ENCODE measurements at places on chromosomes 2 and 18.

GRCh38 chr2:70923378-70924015, 12.2 kb upstream of the ATP6V1B1 start:
- no peaks in the 10 kb centered on the region for H3K36me3 ChIP-seq
- H3K4me1 ChIP-seq, result no peaks in the 10 kb centered on the region
- peak; percentile 77 for DNase-seq
- H3K27me3 ChIP-seq, result no peaks in the 10 kb centered on the region
- no peak overlapping the region for H3K27ac ChIP-seq

GRCh38 chr2:48927355-48927754, 171.8 kb upstream of the LHCGR start:
- no peaks in the 10 kb centered on the region for H3K27me3 ChIP-seq
- H3K4me1 ChIP-seq, result no peaks in the 10 kb centered on the region
- H3K36me3 ChIP-seq, result no peaks in the 10 kb centered on the region
- no peak for DNase-seq
- H3K4me3 ChIP-seq, result no peak overlapping the region

DNA sequence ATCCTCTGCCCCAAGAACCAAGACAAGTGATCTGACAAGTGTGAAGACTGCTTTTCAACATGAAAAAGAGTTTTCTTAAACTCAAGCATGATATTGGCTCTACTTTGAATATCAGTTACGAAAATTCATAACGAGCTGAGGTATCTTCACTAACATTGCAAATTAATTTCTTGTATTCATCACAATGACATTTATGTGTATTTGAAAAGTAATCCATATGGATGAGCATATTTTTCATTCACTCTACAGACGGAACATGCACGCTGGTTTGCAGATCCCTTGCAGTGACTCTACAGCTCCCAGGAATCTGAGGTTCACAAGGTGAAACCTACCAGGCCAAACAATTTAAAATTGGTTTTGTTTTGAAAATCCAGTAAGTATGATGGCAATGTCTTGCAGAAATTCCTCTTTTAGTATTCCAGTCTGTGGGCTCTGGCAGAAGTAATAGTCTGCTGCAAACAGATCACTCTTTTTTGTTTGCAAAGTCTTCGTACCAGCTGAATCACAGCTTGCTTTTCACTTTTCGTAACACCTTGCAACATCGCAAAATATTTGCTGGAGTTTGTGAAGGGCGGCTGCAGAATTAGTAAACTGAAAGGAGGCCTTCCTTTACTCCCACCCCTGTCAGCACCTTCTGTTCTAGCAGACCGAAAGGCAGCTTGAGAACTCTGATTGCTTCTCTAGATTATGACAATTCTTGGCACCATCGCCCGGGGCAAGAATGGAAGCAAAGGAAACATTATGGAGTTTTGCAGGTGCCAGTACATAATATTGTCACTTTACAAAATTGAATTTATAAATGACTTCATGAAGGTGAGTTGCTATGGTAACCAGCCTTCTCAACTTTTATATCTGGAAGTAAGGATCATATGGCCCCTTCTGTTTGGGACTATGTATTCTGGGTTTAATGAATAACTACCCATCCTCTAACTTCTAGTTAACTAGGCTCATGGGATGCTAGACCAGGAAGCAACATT, 168.7 kb downstream of the TMEM247 start:
- DNase-seq, result no peak
- H3K4me3 ChIP-seq, result no peak overlapping the region
- H3K27ac ChIP-seq, result no peak overlapping the region
- H3K4me1 ChIP-seq, result no peaks in the 10 kb centered on the region
- no peaks in the 10 kb centered on the region for H3K36me3 ChIP-seq

- H3K4me3 ChIP-seq, result no peak overlapping the region
- peak; percentile 68 for DNase-seq
- H3K27ac ChIP-seq, result no peak overlapping the region
- no peaks in the 10 kb centered on the region for H3K36me3 ChIP-seq
These were observed 195.4 kb downstream of the FAM210A start for GRCh38 chr18:13530879-13531387.

DNA sequence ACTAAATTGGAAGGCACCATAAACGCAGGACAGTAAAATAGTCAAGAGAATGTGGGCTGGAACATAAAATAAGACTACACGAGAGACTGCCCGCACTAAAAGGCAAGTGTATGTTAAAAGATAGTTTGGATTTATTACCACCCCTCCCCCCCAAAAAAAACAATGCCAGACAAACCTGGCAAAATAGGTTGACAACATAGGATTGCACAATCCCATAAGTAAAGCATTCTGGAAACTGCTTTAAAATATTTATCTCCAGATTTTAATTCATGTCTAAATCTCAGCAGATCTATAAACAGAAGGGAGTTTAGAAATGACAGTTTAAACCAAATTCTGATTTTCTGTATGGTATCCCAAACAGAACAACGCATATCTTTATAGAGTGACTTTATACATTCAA, 455.1 kb downstream of the ERBB4 start:
- no peaks in the 10 kb centered on the region for H3K4me1 ChIP-seq
- no peak overlapping the region for H3K27ac ChIP-seq
- H3K27me3 ChIP-seq, result no peaks in the 10 kb centered on the region

DNA sequence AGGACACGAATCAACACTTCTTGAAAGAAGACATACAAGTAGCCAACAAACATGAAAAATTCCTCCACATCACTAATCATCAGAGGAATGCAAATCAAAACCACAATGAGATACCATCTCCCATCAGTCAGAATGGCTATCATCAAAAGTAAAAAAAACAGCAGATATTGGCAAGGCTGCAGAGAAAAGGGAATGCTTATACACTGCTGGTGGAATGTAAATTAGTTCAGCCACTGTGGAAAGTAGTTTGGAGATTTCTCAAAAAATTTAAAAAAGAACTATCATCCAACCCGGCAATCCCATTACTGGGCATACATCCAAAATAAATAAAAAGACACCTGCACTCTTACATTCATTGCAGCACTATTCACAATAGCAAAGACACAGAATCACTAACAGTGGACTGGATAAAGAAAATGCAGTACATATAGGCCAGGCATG, 78.7 kb downstream of the GRB14 start:
- no peaks in the 10 kb centered on the region for H3K36me3 ChIP-seq
- no peak overlapping the region for H3K27ac ChIP-seq
- H3K4me3 ChIP-seq, result no peak overlapping the region
- H3K4me1 ChIP-seq, result no peaks in the 10 kb centered on the region

DNA sequence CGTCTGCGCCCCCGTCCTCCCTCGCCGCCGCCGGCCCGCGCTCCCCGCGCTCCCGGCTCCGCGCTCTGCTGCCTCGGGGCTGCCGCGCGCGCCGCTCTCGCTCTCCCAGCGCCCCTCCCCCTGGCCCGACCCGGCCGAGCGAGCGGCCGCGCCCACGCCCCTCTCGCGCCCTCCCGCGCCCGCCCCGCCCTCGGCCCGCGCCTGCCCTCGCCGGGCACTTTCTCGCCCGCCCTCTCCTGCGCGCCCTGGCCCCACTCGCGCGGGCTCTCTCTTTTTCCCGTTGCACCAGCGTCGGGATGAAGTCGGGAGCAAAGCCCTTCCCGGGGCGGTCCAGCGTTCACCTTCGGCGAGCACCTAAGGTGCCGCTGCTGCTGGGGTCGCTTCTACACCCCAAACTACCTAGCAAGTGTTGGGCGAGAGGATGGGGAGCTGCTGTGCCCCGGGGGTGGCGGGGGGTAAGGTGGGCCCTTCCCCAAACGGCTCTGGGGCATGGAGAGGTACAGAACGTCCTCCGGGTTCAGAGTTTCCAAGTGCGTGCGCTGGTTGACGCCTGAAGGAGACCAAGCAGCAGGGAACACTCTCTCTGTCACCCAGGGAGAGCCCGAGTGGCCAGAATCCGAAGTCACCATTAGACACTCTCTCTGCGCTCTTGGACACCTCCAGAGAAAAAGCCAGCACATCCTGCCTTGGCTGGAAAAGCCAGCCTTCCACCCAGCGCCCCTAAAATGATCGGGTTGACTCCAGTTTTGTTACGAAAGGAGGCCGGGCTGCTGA, at the start of gene COLEC12:
COLEC12 (minus strand) TSS at position 70 of the 774 bp plus-strand sequence. CDS start 187 bp downstream, outside the sequence.
- H3K4me3 ChIP-seq, result no peak within 1 kb of the TSS
- H3K27me3 ChIP-seq, result no peaks in the 10 kb centered on the region
- DNase-seq, result no peak
- H3K36me3 ChIP-seq, result no peaks in the 10 kb centered on the region
- peaks cover 6% of the 10 kb centered on the region for H3K4me1 ChIP-seq
- no peak within 1 kb of the TSS for H3K27ac ChIP-seq

DNA sequence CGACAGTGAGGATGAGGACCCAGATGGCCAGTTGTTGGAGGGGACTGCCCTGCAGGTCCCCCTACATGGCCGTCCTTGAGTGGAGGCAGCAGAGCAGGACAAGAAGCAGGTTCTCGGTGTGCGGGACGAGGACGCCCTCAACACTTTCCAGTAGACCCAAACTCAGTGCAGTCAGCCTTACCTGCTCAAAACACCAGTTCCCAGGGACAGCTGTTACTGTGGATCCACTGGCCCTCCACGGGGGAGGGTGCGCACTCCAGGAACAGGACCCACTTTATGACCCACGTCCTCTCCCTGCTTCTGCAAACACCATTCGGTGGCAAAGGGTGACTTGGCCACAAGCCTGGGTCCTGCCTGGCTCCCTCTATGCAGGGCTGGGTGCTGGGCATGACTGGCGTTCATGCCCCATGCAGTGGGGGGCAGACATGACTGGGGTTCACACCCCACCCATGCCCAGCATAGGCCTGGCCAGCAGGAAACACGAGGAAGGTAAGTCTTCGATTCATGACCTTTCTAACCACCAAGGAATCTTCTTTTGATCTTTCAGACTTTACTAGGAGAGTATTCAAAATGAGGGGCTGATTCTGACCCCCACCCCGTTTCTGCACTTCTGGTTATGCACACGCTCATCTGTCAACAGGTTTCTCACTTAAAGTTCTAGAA, 233.7 kb downstream of the HDAC4 start:
- no peaks in the 10 kb centered on the region for H3K36me3 ChIP-seq
- no peak for DNase-seq
- H3K4me3 ChIP-seq, result no peak overlapping the region
- no peaks in the 10 kb centered on the region for H3K27me3 ChIP-seq
- H3K4me1 ChIP-seq, result no peaks in the 10 kb centered on the region
- no peak overlapping the region for H3K27ac ChIP-seq

GRCh38 chr18:59576541-59577385, 120.5 kb downstream of the CCBE1 start:
- no peaks in the 10 kb centered on the region for H3K4me1 ChIP-seq
- no peak for DNase-seq
- H3K36me3 ChIP-seq, result no peaks in the 10 kb centered on the region
- H3K27ac ChIP-seq, result no peak overlapping the region

Measured in Karpas-422 (cell line).